Activated T-helper 1 cell treated with anti-CD3 and anti-CD28 coated beads, Interleukin-2, amount 50 U/mL, for 16 hours (primary cell): ENCODE measurements at places on chromosomes 7 and 10.

GRCh38 chr7:5442757-5443305 is 19.2 kb upstream of the TNRC18 start:
- no peak for DNase-seq

- no peak for DNase-seq
Measured at GRCh38 chr10:101897633-101898032, 54.0 kb upstream of the KCNIP2 start.

DNA sequence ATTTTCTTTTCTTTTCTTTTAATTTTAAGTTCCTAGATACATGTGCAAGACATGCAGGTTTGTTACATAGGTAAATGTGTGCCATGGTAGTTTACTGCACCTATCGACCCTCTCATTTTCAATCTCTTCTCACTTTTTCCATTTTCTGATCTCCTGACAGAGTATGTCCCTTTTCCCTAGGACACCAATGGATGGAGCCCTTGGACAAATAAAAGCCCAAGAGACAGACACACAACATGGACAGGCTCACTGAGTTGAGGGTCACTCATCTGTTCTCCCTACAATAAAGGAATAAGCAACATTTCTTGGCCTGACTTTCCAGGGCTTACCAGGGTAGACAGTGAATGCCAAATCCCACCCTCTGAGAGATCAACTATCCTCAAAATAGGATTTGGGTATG is 15.2 kb upstream of the UBE2D1 start:
- no peak for DNase-seq

DNA sequence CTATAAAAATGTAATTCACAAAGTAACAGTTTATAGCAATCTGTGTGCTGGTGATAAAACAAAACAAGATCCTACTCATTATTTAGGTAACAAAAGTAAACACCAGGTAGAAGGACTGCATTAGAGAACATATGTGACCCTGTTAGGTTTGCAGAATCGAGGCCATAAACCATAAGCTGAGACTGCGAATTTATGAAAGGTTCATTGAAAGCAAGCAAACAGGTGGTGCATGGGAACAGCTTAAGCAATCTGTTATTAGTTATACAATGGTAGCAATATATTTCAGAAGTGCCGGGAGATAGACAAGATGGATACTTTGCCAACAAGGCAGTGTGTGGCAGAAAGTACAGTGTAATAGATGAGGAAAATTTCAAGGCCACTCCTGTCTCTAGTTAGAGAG is 23.5 kb upstream of the FAM133B start:
- no peak for DNase-seq

- no peak for DNase-seq
Measured at GRCh38 chr10:96292971-96293920, 11.0 kb upstream of the DNTT start.

DNA sequence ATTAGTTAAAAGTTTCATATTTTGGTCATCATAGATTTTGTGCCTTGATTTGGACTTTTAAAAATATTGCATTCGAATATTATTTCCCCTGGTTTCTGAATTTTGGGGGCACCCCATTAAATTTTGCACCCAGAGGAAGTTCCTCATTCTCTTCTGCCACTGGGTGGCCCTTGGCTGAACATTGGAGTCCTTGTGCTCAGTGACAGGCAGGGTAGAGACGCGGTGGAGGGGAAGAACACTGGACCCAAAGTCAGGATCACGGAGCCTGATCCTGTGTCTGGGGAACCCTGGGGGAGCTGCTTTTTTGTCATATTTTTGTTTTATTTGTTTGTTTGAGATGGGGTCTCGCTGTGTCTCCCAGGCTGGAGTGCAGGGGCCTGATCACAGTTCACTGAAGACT is 74.7 kb downstream of the MKI67 start:
- DNase-seq = no peak

- no peak for DNase-seq
Measured at GRCh38 chr10:45382591-45382990, 8.6 kb downstream of the ALOX5 start.
